SK-N-SH (cell line): ENCODE measurements at places on chromosomes 1 and 21. TPM values are rescaled to one million over a fixed set of nuclear protein-coding genes. Genes with fewer than 3 reads are reported as not detected.

C8B gene
- polyA plus RNA-seq: not detected in 2 replicates

PUM1 gene
- 51.0 and 66.7 TPM in 2 replicates for polyA plus RNA-seq

LRRC3 gene
- polyA plus RNA-seq: 1.9 and 2.3 TPM in 2 replicates

TPTE gene
- not detected in 2 replicates for polyA plus RNA-seq

IFI44L gene
- 1.1 TPM in 2 replicates for polyA plus RNA-seq

TCHHL1 gene
- polyA plus RNA-seq: not detected in 2 replicates

FAM72B gene
- polyA plus RNA-seq: 5.1 and 6.0 TPM in 2 replicates

C1orf198 gene
- 12.3 and 19.4 TPM in 2 replicates for polyA plus RNA-seq

KDF1 gene
- not detected in 2 replicates for polyA plus RNA-seq

TFF3 gene
- polyA plus RNA-seq: not detected in 2 replicates

CENPF gene
- polyA plus RNA-seq: 14.5 and 14.9 TPM in 2 replicates

CGN gene
- polyA plus RNA-seq: 0.36 and 0.44 TPM in 2 replicates

PTPN22 gene
- 0.12 and 0.16 TPM in 2 replicates for polyA plus RNA-seq

RIPPLY3 gene
- 0.03 TPM in 2 replicates for polyA plus RNA-seq

GIPC2 gene
- polyA plus RNA-seq: 0.02 TPM in 1 of 2 replicates, not detected in the other

GOLT1A gene
- not detected in 2 replicates for polyA plus RNA-seq

OR2L8 gene
- polyA plus RNA-seq: not detected in 2 replicates

PIGK gene
- polyA plus RNA-seq: 11.5 and 17.6 TPM in 2 replicates

CRTC2 gene
- 25.5 and 26.2 TPM in 2 replicates for polyA plus RNA-seq

GPR3 gene
- polyA plus RNA-seq: 5.8 and 6.0 TPM in 2 replicates

SHC1 gene
- 338 and 395 TPM in 2 replicates for polyA plus RNA-seq

SPATA21 gene
- polyA plus RNA-seq: 0.10 TPM in 1 of 2 replicates, not detected in the other

HOOK1 gene
- 0.34 and 0.35 TPM in 2 replicates for polyA plus RNA-seq

SLC9C2 gene
- polyA plus RNA-seq: not detected in 2 replicates

KIF17 gene
- polyA plus RNA-seq: 4.1 and 4.3 TPM in 2 replicates

EPHA2 gene
- 82.2 and 126 TPM in 2 replicates for polyA plus RNA-seq

FCGR3B gene
- polyA plus RNA-seq: not detected in 2 replicates

HSD3B1 gene
- not detected in 2 replicates for polyA plus RNA-seq

NGF gene
- 53.7 and 75.8 TPM in 2 replicates for polyA plus RNA-seq

SLAMF6 gene
- not detected in 2 replicates for polyA plus RNA-seq

FMO5 gene
- 0.30 and 0.50 TPM in 2 replicates for polyA plus RNA-seq

LMOD1 gene
- polyA plus RNA-seq: 2.7 and 4.9 TPM in 2 replicates

HES2 gene
- 0.03 TPM in 2 replicates for polyA plus RNA-seq

NBPF6 gene
- not detected in 2 replicates for polyA plus RNA-seq

TEX50 gene
- polyA plus RNA-seq: not detected in 2 replicates

PLK3 gene
- polyA plus RNA-seq: 68.3 and 82.8 TPM in 2 replicates

S100A7A gene
- not detected in 2 replicates for polyA plus RNA-seq

STYXL2 gene
- polyA plus RNA-seq: not detected in 2 replicates

ADAMTSL4 gene
- 2.4 and 3.4 TPM in 2 replicates for polyA plus RNA-seq

GREM2 gene
- polyA plus RNA-seq: 0.94 and 1.5 TPM in 2 replicates

APCS gene
- not detected in 2 replicates for polyA plus RNA-seq

LCE3D gene
- not detected in 2 replicates for polyA plus RNA-seq

RPTN gene
- not detected in 2 replicates for polyA plus RNA-seq

ATP13A2 gene
- 15.9 and 29.3 TPM in 2 replicates for polyA plus RNA-seq

SARS1 gene
- 98.3 and 106 TPM in 2 replicates for polyA plus RNA-seq

LDLRAD1 gene
- polyA plus RNA-seq: not detected in 2 replicates

KISS1 gene
- polyA plus RNA-seq: 0.10 TPM in 1 of 2 replicates, not detected in the other

FLG2 gene
- polyA plus RNA-seq: not detected in 2 replicates

CD164L2 gene
- 0.05 TPM in 2 replicates for polyA plus RNA-seq

HSPB7 gene
- polyA plus RNA-seq: 0.05 and 0.23 TPM in 2 replicates

KIF26B gene
- polyA plus RNA-seq: 2.6 TPM in 2 replicates

CDA gene
- polyA plus RNA-seq: 0.11 and 0.12 TPM in 2 replicates

OR2L5 gene
- not detected in 2 replicates for polyA plus RNA-seq

GRIK1 gene
- not detected in 2 replicates for polyA plus RNA-seq

GUCA2B gene
- polyA plus RNA-seq: not detected in 2 replicates

ZSWIM5 gene
- polyA plus RNA-seq: 0.07 and 0.21 TPM in 2 replicates

DISP1 gene
- 4.4 and 5.9 TPM in 2 replicates for polyA plus RNA-seq

OR14K1 gene
- polyA plus RNA-seq: not detected in 2 replicates
